Epithelial cell of esophagus (primary cell): ENCODE measurements at places on chromosomes 12 and 14.

DNA sequence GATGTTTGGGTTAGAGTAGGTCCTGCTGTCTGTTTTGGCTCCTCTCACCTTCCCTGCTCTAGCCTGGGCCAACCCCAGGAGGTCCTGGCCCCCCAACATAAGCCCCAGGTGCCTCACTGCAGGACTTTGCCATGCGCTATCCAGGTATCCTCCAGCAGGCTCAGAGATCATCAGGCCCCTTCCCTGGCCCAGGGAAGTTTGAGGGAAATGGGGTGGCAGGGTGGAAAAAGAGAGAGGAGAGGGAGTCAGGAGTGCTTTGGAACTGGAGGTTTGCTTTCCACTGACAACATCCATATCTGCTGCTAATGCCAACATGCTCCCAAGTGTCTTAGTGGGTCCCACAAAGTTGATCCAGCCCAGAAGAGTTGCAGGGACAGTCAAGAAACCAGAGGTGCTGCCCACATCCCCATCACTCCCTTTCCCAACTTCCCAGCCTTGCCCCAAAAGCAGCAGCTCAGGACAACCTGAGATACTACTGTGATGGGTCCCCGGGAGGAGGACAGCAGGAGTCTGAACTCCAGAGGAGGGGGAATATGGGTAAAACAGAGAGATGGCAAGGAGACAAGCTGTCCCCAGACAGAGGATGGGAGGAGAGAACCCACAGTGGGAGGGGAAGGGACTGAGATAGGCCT, 677 bp downstream of the TNS2 start:
- DNase-seq = no peak

GRCh38 chr12:93783832-93784231, 106.7 kb downstream of the CRADD start:
- DNase-seq = no peak

GRCh38 chr12:112900298-112901145, 6.2 kb upstream of the OAS1 start:
- DNase-seq = peak; percentile 62

DNA sequence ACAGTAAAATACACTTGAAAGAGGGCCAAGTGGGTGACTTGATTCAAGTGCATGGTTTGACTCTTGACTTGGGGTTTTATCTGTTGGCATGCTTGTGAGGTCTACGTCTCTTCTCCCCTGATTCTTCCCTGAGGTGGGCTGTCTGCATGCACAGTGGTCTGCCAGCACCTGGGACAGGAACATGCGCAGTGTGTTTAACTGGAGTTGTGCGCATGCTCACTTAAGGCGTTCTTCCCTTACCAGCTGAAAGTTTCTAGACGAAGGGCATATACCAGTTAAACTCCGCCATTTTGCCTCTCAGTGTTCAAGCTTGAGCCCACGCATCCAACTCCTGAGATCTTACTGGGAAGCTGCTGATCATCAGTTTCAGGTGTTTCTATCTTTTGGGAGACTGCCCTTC, 38.5 kb downstream of the GLRX5 start:
- no peak for DNase-seq

DNA sequence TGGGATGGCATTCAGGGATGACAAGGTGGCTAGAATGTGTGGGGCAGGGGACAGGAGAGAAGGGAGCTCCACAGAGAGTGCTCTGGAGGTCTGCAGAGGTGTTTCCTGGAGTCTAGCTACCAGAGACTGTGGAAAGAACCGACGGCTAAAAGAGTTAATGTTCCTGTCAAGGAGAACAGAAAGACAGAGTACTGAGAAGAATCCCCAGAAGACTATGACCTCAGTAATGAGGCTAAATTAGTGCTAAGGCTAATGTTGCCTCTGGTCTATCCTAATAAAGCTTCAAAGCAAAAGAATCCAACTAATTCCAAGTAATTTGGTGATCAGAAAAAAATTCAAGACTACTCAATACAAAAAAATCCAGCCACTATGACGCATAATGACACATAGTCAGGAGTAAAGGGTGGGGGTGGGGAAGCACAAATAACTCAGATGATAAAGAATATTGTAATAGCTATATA, 44.7 kb downstream of the FERMT2 start:
- peak; percentile 86 for DNase-seq

GRCh38 chr12:131860472-131861260, 32.5 kb downstream of the MMP17 start:
- DNase-seq = peak; percentile 85

DNA sequence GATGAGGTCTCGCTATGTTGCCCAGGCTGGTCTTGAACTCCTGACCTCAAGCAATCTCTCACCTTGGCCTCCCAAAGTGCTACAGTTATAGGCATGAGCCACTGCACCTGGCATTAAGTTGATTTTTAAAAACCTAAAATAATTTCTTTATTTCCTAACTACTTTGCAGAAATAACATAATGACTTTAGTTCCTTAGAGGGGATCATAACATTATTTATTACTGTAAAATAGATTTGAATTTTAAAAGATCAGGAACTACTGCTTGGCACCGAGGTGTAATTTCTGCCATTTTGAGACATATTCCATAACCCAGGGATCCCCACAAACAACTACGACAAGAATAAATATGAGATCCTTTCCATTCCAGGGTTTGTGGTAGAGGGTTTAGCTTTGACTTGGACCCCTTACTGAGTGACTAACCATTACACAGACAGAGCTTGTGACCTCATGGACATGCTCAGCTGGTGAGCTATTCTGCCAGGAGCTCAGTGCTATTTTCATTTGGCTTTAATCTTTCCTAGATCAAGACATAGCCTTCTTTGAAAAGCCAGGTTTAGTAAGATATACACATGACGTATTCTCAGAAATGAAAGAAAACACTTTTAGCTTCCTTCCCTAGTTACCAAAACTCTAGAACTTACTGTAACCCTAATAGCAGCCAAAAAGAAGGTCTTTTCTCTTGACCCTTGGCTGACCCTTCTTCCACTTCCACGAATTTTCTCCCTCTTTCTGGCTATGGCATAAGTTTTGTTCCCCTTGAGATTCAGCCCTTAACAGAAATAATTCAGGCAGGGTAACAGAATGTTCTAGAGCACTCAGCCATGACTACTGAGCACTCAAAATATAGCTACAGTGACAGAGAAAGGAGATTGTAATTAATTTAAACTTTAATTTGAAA, 75.1 kb upstream of the NUDT4 start:
- DNase-seq = no peak

DNA sequence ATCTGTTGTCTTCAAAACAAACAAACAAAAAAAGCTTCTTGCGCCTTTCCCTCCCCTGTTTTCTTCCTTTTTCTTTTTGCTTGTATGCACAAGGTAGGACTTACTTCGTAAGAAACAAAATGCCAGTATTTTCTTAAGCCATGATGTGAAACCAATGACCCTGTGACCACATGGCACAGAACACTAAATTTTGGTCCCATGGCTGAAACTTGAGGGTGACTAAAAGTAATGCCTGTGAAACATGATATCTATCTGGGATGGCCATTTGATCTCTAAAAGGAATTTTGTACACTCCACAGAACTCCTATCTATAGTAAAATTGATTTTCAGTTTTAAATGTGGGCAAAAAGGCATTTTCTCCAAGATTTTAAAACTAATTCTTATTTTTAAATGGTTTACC, 63.6 kb downstream of the PAPOLA start:
- DNase-seq = no peak

- DNase-seq = no peak
Observed at GRCh38 chr12:129550353-129550752, 353.5 kb downstream of the TMEM132D start.

GRCh38 chr14:49617852-49618519, 2.4 kb downstream of the RPL36AL start:
- DNase-seq = no peak

DNA sequence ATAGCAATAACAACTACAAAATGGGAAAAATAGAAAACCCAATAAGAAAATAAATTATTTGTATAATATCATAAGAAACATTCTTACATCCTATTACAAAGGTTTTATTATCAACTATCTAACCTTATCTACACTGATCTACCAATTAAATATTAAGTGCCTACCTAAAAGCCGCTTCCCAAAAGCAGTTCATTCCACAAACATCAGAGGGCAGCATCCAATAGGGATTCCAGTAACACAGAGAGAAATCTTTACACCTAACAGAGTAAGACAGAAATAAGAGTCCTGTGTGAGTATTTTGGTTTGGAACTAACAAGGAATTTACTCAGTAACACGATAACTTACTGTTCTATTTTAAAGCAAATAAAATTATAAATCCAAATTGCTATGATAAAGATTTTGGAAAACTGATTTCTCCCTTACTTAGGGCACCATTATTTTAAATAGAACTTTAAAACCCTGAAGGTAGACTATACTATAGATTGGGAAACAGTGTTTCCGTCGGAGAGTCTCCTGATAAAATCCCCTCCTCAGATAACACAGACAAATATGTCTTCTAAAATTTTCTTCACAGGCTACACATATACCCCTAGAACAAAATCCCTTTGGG, 15.0 kb downstream of the GXYLT1 start:
- peak; percentile 82 for DNase-seq

DNA sequence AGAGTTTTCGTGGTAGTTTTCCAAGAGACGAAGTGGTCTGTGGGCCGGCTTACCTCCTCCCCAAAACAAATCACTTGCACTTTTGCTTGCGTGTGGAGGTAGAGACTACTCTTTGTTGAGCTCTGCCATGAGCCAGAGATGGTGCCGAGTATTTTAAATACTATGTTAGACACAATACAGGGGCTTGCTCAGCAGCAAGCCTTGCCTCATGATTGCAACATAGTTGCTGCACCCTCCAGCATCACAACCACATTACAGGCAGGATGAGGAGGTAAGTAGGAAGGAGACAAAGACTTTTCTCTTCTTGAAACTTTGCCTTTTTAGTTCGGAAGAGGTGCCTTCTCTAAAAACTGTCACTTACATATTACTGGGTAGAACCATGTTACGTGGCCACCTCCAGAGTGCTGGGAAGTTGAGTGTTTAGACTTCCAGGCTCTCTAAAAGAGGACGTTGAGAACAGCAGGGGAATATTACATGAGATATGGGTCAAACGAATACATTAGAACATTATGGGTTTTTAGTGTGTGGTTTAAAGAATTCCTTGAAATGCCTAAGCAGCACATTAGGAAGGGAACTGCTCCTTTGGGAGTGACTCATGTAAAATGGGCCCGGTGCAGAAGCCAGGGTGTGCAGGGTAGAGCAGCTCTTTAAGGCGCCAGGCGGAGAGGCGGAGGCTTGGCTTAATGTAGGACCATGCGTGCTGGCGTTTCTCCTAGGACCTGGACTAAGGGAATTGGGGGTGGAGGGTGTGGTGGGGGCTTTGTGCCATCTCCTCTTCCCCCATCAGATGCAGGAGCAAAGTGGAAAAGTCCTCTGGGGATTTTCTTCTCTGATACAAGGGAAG, 110.6 kb upstream of the PRMT8 start:
- DNase-seq = peak; percentile 34

GRCh38 chr12:126404293-126404881, 1339.2 kb downstream of the AACS start:
- peak; percentile 4 for DNase-seq

GRCh38 chr12:823028-823698, 70.8 kb downstream of the WNK1 start:
- no peak for DNase-seq

DNA sequence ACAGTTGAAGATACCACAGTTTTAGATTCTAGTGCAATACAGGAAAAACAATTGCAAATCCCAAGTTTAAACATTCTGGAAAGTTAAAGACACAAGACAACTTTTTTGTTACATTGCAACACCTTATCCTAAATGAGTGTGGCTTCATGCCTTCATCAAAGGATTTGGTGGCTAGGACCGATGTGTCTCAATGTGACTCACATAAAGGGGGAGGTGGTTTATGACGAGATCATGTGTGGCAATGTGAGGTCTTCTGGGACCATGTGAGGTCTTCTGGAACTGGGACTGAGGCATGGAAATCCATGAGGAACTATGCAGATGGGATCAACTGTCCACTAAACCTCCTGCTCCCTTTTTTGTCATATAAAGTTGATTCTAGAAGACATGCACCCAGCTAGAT, 166.2 kb downstream of the PAX9 start:
- DNase-seq = peak; percentile 36

DNA sequence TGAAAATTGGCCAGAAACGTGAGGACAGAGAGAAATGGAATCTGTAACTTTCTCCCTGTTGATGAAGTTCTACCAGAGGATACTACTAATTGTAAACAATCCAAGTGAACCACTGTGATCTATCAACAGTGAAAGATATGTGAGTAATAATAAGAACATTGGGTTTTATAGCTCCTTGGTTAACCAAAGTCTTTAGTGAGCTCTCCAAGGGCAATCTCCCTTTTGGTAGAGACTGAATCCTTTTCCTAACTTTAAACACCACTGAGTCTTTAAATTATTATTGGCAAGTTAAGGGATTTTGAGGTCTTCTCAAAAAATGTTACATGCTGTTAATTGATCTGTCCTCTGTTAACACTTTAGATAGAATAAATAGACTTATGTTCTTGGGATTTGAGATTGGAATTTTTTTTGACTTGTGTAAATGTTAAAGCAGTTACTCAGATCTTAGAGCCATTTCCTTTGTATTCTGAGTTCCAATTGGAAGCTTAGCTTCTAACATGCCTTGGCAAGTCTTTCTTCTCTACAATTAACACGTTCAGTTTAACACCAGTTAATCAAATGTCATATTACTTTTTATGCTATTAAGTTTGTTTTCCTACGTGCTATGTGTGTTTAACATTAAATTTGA, 338.2 kb upstream of the DDHD1 start:
- peak; percentile 74 for DNase-seq

GRCh38 chr14:102508410-102508773, 1.2 kb downstream of the ANKRD9 start:
- DNase-seq = peak; percentile 78

- no peak for DNase-seq
Observed at GRCh38 chr12:85603556-85603955, 232.7 kb downstream of the RASSF9 start.

GRCh38 chr14:63881926-63882325, 29.1 kb downstream of the SYNE2 start:
- no peak for DNase-seq

DNA sequence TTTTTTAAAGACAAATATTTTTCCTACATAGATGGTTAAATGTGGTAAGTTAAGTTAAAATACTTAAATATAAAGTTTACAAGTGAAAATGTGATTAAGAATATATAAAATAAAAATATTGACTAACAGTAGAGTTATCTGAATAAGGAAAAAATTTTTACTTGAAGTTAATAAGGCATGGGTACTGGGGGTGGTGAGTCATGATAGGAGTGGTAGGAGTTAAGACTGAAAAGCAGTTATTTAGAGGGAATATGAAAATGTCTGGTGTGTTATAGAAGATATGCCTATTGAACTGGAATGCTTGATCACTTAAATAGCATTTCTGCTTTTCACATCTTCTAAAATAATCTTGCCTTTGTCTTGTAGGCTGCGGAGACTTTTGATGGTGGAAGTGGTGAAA, 68.7 kb downstream of the CCDC91 start:
- peak; percentile 40 for DNase-seq

- no peak for DNase-seq
Observed at GRCh38 chr12:105547786-105548185, 217.3 kb downstream of the C12orf75 start.

- no peak for DNase-seq
Observed at GRCh38 chr12:24814379-24815113, 134.4 kb downstream of the BCAT1 start.

- peak; percentile 35 for DNase-seq
Observed at GRCh38 chr12:57152639-57153038, 5.2 kb upstream of the LRP1-AS start.

GRCh38 chr14:106776395-106776983, 1250.1 kb downstream of the TMEM121 start:
- DNase-seq = no peak
